Activated CD8-positive, alpha-beta memory T cell treated with anti-CD3 and anti-CD28 coated beads for 24 hours (primary cell): ENCODE measurements at places on chromosomes 1 and 21.

DNA sequence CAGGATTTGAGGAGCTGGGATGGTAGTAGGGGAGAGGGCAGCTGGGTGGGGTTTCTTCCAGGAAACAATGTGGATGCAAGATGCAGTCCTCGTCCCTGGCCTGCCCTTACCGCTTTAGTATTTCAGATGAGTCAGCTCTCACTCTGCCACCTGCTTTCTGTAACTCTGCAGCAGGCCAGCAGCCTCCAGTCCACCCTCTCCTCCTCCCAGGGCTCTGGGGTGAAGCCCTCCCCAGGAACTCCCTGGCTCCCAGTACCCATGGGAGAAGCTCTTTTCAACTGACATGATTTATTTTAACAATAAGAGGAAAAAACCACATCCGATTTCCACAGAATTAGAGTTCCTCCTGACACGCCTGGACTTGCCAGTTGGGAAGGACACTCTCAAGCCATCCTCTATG lies 39.0 kb upstream of the IL20 start:
- no peak for DNase-seq

DNA sequence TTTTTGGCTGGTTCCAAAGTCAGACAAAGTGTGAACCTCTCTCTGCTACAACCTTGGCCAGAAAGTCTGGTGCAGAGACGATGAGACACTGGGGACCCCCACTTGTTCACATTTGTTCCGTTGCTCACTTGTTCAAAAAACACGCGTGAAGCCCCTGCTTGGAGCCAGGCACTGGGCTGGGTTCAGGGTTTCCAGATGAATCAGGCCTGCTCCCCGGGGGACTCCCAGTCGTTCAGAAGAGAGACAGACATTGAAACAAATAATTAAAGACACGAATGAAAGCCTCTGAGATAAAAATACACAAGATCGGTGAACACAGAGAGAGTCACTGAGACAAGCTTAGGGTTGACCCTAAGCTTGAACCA lies 101.5 kb upstream of the RUNX3 start:
- DNase-seq, result peak; percentile 84

- DNase-seq, result no peak
These were observed 56.3 kb upstream of the DISP3 start for GRCh38 chr1:11422686-11423085.

DNA sequence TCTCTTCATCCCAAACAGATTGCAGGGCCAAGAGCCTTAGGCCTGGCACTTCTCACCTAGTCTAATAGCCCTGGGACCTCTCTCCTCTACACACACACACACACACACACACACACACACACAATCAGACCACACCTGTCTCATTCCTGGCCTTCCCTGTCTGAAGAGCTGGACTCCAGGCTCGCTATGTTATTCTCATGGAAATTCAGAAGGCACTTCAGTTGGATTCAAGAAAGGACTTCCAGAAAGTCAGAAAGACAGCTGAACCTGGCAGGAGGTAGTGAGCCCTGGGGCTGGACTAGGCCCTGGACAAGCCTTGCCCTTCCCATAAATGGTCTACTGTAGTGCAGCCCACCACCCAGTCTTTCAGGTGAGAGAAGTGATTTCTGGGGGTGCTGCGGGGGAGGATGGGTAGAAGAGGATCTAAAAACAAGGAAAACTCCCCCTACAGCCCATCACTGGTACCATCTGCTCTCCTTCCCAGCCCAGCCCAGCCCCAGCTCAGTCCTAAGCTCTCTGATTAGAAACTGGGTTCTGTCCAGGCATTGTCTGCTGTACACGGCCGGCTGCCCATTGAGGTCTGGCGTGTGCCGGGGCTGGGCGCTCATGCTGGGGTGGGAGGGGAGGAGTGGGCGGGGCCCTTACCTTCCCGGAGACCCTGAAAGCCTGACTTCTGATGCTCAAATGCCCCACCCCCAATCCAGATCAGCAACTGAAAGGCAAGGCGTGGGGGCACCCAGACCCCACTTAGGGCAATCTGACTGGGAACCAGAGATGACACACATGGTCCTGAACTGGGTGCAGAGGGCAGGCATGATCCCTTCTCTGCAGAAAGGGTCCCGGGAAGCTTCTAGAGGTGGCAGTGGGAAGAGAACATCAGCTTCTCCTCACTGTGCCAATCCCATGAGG lies 2.5 kb downstream of the KIF21B start:
- peak; percentile 74 for DNase-seq

GRCh38 chr1:66374561-66375111 lies 159.3 kb upstream of the SGIP1 start:
- no peak for DNase-seq

GRCh38 chr1:84776639-84777038 lies 86.4 kb upstream of the SSX2IP start:
- no peak for DNase-seq

DNA sequence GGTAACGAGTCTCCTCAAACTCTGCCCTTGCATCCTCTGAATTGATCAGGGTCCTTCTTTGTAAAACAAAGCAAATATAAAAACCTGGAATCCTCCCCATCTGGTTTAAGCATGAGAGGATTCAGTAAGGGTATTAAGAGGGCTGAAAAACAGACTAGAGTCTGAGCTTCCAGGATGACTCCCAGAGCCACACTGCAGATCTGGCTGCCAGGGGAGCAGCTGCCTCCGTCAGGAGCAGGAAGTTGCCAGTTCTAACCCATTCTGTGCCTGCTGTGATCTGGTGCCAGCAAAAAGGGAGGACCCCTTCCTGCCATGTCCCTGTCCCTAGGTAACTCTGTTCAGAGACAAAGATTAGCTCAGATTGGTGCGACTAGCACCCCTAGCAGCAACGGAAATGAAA lies 27.5 kb downstream of the SERTAD4 start:
- DNase-seq, result no peak

- no peak for DNase-seq
These were observed 13.7 kb downstream of the PARS2 start for GRCh38 chr1:54750596-54750995.

DNA sequence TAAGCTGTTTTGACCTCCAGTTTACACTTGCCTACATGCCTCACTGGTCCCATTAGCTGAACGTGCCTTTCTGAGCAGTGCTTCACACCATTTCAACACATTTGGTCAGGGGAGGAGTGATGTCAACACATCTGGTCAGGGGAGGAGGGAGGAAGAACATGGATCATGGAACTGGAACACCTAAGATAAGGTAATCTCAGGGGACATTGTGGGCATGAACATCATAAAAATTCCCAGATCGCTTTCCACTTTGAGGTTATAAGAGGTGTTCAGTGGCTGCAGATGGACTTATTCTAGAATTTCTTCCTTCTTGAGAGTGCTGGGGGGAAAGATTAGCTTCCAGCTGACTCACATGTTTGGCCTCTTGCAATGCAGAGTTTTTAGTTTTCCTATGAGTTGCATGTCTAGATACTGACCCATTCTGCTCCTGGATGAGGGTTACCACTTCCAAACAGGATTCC lies 2.0 kb downstream of the QSOX1 start:
- peak; percentile 45 for DNase-seq

DNA sequence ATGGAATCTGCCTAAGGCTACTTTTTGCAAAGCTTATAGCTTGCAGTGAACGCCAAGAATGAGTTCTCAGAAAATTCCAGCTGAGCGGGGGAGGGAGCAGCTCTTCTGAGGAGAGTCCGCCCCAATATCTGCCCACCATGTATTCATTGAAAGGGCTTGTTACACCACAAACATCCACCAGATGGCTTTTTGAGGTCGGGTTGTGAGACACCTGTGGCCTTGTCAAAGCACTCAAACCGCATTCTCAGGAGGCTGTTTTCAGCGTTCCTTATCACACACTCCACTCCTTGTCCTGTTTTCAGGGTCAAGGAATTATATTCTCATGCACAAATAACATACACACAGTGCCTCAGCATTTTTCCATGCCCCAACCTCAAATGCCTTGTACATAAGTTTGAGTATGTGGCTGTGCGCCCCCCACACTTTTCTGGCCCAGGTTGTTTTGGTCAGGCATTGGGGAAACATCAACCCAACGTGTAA lies 3.9 kb upstream of the C4BPB start:
- DNase-seq, result peak; percentile 67

DNA sequence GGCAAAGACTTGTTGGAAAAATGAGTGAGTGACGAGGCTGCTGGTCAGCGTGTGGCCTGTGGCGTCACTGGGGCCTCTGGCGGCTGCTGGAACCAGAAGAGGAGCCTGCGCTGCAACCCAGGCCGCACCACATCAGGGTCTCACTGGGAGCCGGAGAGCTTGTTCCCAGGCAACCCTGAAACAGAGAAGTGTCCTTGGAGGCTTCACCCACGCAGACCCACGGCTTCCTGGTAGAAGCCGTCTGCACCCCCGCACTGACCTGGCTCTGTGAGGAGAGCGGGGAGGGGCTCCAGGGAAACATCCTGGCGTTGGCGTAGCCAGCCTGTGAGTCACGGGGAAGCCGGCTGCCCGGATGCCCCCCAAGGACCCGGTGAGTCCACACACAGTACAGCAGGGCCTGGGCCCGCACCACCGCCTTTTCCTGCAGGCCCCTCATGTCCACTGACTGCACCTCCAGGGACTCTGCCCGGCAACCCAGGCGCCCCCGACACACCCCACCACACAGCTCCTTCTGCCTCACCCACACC lies 57.4 kb downstream of the COL6A1 start:
- no peak for DNase-seq

DNA sequence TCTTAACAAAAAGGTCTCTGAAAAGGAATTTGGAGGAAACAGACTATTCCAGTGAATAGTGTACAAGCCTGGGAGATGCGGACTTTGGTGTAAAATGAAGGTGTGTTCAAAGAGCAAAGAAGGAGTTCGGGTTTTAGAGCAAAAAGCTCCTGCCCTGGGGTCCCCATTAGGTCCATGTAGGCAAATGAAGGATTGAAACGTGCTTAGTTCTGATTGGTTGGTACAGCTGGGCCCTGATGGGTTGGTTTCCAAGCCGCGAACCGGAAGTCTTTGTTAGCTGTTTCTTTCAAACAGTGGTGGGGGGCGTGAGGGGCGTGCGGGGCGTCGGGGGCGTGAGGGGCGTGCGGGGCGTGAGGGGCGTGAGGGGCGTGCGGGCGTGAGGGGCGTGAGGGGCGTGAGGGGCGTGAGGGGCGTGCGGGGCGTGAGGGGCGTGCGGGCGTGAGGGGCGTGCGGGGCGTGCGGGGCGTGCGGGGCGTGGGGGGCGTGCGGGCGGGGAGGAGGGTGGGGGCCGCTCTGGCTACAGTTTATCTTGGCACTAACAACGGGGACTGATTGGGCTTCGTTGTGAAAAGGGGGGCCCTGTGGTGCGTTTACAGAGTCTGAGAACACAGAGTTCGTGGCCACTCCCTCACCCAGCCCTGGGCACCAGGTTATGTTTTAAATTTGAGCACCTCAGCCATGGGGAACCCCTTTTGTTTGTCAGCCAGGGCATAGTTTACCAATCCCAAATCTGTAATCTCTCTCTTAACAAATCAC lies 29.4 kb downstream of the LRRC3 start:
- DNase-seq, result no peak

GRCh38 chr1:18145851-18146618 lies 38.4 kb downstream of the IGSF21 start:
- no peak for DNase-seq

GRCh38 chr1:207097871-207098324 lies 6.1 kb upstream of the C4BPA start:
- DNase-seq, result peak; percentile 69

- DNase-seq, result no peak
These were observed 163.1 kb upstream of the USP25 start for GRCh38 chr21:15566703-15567102.

- DNase-seq, result no peak
These were observed 61.0 kb downstream of the ZBTB18 start for GRCh38 chr1:244112041-244112440.

DNA sequence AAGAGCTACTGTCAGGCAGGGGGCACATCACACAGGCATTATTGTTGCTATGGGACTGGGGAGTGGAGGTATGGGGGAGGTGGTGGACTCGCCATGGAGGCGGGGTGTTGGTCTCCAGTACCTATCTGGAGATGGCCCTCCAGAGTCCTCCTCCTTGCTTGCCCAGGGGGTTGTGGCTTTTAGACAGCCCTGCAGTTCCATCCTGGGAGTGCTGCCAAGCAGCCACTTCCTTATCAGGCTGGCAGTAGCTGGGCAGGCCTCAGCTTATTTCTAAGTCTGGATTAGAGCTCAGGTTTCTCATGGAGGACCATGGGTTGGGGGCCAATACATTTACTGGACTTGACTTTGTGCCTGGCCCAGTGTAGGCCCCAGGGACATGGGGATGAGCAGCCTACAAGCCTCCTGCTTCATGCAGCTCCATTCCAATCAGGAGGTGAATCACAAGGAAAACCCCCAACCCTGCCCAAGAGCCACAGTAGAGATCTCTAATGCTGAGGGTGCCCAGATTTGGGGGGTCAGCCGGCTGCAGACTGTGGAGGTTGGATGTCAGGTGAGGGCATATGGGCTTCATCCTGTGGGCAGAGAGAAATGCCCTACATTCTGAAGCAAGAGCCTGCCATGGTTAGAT lies 210.7 kb upstream of the EDN2 start:
- DNase-seq, result no peak

DNA sequence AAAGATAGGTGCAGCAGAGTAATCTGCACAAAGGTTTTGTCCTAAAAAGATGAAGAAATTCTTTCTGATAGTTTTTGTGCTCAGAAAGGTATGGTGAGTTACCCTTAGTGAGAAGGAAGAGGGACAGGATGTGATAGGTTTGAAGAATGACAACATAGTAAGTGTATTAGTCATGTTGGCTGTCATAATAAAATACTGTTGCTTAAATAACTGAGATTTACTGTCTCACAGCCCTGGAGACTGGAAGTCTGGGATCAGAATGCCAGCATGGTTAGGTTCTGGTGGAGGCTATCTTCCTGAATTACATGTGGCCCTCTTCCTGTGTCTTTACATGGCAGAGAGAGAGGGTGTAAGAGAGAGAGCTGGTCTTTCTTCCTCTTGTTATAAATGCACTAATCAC lies 965.2 kb downstream of the TTLL7 start:
- no peak for DNase-seq

GRCh38 chr1:167726008-167726407 lies 4.2 kb downstream of the MPZL1 start:
- no peak for DNase-seq

GRCh38 chr1:33394770-33395169 lies 36.1 kb downstream of the PHC2 start:
- DNase-seq, result no peak
